ENCODE measurements at places on chromosomes 7 and 10.

- no peak for DNase-seq
These were observed 30.6 kb downstream of the FAM204A start for GRCh38 chr10:118311505-118311904.

DNA sequence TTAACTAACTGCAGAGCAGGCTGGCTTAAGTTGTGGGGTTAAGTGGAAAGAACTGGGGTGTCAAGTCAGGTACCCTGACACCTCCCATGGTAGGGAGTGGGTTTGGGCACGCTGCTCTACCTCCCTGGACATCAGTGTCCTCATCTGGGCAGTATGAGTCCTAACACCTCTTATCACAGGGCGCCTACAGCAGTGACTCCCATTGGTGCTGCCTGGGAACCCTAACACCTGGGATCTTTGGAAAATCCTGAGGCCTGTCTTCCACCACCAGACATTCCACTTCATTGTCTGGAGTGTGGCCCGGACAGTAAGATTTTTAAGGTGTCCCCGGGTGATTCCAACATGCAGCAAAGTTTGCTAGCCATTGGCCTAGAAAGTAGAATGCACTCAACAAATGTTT lies 239.1 kb downstream of the SKAP2 start:
- no peak for DNase-seq

DNA sequence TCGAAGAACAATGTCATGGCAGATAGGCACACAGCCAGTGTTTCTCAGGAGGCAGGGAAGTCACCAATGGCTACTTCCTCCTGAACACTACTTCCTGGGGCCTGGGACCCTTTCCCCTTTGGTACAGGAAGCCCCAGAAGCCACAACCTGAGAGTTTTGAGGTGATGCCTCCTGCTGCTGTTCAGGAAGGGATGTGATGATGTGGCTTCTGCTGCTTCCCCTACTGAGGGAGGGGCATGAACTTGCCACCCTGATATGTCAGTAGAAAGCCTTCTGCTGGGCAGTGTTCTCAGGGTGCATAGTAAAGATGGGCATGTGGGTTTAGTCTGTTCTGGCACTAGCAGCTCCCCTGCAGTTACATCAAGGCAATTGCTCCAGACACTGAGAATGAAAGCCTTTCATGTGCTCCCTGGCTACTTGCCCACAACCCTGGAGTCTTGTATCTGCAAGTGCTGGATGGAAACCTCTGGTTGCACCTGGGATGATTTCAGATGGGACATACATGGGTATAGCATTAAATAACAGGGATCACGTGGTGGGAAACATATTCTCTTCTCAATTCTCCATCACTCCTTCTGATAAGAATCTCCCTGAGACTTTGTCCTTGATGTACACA lies 69.3 kb downstream of the ADRA2A start:
- no peak for DNase-seq

DNA sequence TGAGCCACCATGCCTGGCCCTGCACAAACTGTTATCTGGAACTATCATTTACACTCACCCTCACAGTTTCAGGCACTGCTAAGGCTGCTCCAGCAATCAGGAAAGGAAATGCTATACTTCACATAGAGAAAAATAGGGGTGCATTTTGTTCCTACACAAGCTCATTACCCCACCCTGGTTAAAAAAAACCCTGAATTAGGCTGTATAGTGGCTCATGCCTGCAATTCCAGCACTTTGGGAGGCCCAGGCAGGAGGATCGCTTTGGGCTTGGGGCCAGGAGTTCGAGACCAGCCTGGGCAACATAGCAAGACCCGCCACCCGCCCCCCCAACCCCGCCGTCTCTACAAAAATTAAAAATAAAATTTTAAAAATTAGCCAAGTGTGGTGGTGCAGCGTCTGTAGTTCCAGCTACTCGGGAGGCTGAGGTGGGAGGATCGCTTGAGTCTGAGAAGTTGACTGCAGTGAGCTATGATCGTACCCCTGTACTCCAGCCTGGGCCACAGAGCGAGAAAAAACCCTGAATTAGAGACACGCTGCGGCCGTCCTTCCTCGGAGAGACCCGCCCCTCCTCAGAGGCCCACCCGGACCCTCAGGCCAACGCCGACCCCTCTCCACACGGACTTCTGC lies 539 bp downstream of the PTCD1 start:
- DNase-seq: no peak

- no peak for DNase-seq
These were observed 23.5 kb downstream of the TMEM273 start for GRCh38 chr10:49164559-49165188.

DNA sequence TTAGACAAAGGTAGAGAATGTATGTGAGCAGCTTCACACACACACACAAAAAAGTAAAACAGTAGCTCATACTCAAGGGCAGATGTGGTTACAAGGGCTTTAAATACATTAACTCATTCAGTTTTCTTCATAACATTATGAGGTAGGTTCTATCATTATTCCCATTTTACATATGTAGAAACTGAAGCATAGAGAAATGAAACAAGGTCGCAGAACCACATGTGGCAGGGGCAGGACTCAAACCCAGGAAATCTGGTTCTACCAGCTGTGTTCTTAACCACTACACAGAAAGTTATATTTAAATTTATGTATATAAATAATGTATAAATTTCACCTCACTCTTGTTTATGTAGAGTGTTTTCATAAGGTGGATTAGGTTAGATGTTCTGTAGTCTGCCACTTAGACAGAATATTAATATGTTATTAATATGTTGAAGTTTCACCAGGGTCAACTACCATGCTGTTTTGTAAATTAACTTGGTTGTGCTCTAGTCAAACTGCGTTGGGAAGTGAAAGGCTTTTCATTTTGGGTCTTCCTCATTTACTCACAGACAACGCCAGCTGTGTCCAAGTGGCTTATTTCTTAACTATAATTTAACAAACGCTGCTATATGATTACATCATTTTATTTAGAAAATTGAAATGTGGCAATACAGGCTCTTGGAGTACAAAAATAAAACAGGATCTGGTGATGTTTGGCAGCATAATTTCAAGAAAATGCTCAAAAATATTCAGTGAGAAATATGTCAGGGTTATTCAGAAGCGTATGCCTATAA lies 138.4 kb downstream of the MDFIC start:
- DNase-seq: no peak

DNA sequence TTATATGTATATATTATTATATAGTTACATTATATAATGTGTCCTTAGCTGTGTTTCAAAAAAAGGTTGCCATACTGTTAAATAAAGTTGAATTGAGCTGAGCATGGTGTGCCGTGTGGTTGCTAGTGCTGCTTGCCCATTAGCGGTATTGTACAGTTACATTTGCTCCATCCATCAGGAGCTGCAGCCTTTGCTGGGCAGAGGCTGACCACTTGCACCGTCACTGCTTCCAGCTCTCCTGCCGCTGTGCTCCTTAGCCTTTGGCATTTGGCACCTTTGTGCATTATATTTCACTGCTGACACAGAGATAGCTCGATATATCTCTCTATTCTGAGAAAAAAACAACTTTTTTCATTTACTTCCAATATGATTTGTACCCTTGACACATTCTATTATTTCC lies 372.2 kb downstream of the PHTF2 start:
- no peak for DNase-seq

DNA sequence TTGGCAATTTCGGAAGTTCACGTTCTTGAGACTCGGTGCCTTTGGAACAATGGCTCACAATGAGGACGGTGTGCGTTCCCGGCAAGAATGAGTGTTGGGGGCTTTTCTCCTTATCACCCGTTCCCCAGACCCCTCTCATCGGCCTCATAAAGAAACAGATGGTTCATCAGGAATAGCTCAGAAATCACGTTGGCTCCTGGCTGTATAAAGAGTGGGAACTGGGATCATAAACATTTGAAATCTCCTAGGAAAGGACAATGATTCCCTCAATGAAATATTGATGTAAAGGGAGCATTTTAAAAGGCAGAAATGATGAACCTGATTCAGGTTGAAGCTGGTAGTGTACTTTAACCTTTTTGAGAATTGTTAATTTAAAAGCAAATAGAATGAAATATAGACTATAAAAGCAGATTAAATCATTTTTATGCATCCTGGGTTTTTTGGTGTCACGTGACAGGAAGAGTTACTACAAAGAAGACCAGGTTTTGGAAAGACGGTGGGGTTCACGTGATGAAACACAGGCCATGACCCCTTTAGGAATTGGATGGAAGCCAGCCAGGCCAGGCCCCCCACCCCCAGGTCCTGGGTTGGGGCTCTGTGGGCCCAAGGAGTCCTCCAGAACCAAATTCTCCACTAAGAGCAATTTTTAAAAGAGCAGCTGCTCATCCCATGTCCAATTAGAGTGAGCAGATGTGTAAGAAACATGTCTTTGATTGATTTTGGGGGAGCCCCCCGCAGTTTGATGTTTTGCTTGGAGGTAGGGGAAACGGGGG lies 63.0 kb downstream of the CUX1 start:
- no peak for DNase-seq

DNA sequence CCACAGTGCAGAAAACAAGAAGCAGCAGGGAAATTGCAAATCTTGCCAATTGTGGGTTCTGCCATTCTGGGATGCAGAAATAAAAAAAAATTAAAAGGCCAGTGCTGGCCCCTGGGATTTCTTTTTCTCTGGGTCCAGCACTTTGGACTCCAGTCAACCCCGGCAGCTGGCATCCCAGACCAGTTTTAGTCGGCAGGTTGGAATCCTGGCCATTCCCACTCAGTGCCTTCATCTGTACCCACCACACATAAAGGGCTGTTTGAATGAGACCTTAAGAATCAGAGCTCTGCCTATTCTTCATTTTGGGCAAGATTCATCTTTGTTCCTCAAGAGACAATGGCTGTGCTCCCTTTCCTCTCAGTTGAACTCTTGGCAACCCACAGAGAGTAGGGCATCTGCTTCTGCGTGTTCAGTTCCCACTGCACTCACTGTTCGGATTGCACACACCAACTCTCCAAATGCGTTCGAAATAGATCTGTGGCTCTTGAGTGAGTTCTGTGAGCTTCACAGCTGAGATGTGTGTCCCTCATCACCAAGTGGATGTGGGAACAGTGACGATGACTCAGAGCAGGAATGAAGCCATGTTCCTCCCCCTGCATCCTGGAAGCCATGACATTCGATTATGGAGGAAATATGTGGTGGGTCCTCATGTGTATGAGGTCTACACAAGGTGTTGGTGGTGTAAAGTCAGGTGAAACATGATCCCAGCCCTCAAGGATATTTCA lies 63.0 kb upstream of the EGFR start:
- no peak for DNase-seq

DNA sequence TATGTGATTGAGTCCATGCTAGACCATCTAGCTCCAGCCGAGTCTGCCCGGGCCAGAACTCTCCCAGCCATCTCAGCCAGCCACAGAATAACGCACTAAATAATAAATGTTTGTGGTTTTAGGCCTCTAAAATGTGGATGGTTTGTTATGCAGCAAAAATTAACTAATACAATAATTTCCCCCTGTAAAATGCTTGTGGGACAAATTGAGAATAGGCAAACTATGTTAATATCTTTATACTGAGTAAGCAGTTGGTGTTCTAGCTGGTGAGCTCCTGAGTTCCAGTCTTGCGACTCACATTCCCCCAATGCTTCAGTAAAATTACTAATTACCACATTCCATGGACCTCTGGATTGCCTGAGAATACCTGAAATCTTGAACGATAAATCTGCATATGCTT lies 316.8 kb upstream of the NFE2L3 start:
- DNase-seq: no peak

DNA sequence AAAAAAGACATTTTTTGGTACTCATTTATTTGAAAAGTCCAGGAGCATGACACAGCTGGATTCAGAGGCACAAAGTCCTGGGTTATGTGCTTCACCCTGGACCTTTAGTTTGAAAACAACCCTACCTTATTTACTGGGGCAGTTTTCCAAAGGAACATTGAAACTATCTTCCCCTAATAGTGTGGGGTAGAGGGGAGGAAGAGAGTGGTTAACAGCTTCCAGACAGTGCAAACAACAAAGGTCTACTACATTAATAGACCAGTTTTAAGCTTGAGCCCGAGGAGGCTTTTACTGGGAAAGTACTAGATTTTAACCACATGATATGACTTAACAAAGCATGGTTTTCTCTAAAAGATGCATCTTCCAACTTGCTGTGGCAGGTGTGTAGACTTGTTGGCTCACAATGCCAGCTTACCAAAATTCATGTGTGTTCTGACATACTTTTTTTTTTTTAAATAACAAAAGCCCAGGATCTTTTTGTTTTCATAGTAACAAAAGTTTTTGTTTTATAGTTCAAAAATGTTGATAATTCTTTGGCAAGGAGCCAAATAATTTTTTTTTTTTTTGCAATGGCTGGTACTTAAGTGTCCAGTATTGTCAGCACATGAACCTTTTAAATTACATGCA lies 1.8 kb downstream of the GSTO1 start:
- no peak for DNase-seq

Data from muscle of arm (tissue), 14 donors.